NCI-H524 (cell line): ENCODE measurements at places on chromosomes 2 and 18.
A peak's percentile ranks its signal among the peaks of the same experiment; 100 is the strongest.

DNA sequence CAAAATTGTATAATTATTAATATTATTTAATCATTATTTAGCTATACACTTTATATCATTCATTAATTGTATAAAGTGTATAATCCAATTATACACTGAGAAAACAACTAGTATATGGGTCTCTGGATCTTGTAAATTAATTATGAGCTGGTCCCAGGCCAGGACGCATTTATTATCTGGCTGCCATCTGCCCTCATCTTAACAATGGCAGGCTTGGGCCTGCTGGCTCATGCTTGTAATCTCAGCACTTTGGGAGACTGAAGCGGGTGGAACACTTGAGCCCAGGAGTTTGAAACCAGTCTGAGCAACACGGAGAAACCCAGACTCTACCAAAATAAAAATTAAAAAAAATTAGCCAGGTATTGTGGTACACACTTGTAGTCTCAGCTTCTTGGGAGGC is 502.2 kb upstream of the NRXN1 start:
- peak; percentile 92 for DNase-seq

GRCh38 chr2:11767779-11768178 is 21.3 kb downstream of the LPIN1 start:
- DNase-seq: no peak

DNA sequence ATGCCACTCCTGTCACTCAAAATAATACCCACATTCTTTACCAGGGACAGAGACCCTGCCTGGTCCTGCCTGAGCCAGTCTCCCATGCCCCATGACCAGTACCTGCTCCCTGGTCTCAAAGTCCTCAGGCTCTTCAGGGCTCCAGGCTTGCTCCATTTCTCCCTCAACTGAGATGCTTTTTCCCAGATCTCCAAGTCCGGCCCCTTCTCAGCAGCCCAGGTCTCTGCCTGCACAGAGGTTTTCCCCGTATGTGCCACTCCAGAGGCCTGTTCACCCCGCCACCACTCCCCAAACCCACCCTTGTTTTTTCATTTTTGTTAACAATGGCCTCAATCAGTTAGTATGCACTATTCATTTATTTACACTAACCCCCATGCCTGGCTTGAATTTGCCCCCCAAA is 499.5 kb upstream of the MYT1L start:
- no peak for DNase-seq

- no peak for DNase-seq
Measured at GRCh38 chr2:238060096-238060541, 682 bp upstream of the SCLY start.

- DNase-seq: no peak
Measured at GRCh38 chr2:32011485-32011960, 715 bp upstream of the MEMO1 start.

- no peak for DNase-seq
Measured at GRCh38 chr2:96867756-96868554, 1.9 kb downstream of the SEMA4C start.

DNA sequence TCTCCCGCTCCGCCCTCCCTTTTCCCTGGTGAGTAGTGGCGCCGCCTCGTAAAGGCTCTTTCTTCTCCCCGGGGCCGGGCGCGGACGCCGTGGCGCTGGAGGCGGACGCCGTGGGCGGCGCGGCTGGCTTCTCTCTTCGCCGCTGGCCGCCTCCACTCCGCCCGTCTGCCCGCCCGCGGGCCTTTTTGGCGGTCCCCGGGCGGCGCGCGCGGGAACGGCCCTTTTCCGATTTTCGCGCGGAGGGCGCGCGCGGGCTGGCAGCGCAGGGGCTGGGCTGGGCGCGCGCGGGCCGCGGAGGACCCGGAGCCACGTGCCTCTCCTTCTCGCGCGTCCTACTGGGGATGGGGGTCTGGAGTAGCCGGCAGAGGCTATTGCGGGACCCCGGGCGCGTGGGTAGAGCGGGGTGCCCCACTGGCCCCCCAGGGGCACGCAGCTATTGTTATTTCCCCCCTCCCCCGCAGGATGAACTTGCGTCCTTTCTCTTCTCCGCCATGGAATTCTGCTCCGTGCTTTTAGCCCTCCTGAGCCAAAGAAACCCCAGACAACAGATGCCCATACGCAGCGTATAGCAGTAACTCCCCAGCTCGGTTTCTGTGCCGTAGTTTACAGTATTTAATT is 472 bp downstream of the SLC20A1 start:
- DNase-seq: peak; percentile 51

DNA sequence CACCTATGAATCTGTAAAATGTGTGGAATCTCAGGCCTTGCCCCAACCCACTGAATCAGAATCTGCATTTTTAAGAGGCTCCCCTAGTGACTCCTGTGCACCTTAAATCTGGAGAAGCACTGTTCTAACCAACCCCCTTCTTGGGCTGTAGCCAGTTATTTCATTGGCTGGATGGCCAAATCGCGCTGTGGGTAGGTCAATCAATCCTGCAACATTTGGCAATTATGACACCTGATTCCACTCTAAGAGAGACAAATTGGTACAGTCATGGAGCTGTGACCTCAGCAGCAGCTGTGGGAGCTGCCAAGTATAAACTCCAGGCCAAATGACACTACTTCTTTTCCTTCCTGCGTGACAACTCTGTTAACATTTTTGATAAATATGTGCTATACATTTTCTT is 208.7 kb downstream of the CLIP4 start:
- DNase-seq: peak; percentile 36

GRCh38 chr2:44016282-44016681 is 20.5 kb upstream of the LRPPRC start:
- DNase-seq: no peak

DNA sequence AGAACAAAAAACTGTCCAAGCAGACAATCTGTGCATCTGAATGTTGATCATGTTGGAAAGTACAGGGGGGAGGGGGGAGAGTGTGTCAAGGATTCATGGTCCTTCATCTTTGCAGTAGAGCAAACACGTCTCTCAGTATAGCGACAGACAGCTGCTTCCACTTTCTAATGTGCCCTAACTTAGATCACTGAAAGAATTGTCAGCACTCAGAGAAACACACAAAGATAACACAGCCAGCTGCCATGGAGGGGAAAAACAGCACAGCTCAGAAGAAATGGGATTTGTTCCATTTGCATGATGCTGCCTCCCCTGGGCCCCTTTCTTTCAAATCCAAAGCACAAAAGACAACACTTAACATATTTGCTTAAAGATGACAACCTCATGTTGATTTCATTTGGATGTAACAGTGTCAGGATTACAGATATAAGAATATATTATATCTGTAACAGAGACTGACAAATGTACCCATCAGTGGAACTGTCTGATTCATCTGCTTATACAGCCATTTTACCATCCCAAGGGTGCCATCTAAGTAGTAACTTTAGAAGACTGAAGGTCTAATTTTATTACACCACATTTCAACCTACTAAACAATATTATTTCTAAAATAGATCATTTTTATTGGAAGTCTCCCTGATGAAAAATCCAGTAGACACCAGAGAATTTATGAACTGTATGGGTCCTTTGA is 17.7 kb downstream of the FIGN start:
- peak; percentile 86 for DNase-seq
